ENCODE measurements at places on chromosomes 7 and 10. TPM values are rescaled to one million over a fixed set of nuclear protein-coding genes. Genes with fewer than 3 reads are reported as not detected.
A peak's percentile ranks its signal among the peaks of the same experiment; 100 is the strongest.

DNA sequence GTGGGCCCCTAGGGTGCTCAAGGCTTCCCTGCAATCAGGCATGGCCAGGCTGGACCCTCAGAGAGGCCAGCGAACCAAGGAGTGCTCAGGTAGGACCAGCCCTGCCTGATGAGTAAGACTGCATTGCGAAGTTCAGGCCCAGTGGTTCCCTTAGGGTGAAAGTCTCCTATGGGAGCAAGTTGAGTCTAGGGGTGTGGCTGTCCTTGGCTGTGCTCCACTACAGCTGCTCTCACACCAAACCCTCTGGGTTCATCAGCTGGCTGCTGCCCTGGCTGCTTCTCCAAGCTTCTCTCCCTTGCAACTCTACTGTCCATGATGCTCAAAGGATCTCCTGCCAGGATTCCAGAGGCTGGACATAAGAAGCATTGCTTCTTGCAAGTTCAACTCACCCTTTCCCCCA lies 18.7 kb downstream of the FAM25A start:
- no peak for DNase-seq

DNA sequence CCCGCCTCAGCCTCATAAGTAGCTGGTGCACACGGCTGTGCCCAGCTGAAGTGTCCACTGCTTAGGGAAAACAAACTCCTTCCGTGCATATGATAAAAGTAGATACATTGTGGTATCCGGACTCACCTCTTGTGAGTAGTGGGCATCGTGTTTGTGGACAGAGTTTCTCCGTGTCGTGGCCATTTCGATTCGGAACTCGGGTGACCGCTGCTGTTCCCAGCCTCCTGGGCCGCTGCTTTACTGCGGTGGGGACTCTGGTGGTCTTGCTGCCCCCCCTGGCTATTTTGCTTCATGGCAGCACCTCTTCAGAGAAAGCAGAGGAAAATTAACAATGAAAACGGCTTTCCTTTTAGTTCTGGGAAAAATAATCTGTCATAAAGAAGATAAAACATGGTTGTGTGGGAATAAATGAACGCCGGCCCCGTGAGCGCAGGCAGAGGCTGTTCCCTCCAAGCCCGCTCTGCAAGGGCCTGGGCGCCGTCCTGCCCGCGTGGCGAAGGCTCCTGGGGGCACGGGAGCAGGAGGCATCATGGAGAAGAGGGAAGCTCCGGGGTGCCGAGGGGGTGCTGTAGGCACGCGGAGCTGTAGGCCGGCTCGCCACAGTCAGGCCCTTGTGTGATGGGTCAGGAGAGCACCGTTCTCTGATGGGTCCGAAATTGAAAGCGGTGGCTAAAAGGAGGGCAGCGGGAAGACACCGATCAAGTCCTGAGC lies 107.4 kb downstream of the ACTR3B start:
- no peak for DNase-seq

AKR1C8 gene
- polyA plus RNA-seq: not detected

DNA sequence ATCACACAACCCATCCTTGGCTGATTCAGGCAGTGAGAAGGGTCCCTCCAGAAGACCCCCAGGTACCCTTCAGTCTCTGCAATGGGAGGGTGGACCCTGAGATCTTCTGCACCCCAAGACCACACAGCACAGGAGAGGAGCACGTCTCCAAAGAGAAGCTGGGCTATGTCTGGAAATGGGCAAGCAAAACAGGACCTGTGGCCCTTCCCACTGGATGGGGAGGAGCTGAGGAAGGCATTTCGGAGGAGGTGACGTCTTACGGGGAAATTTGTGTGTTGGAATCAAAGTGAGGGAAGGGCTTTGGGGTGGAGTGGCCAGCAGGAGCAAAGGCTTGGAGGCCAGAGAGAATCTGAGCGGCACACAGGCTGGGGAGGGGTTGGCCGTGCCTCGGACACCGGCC lies 16.5 kb downstream of the GRIFIN start:
- no peak for DNase-seq

OR2A12 gene
- polyA plus RNA-seq: not detected

HOXA11 gene
- 0.11 TPM for polyA plus RNA-seq

GRCh38 chr7:111933609-111934008 lies 272.6 kb downstream of the DOCK4 start:
- no peak for DNase-seq

DNA sequence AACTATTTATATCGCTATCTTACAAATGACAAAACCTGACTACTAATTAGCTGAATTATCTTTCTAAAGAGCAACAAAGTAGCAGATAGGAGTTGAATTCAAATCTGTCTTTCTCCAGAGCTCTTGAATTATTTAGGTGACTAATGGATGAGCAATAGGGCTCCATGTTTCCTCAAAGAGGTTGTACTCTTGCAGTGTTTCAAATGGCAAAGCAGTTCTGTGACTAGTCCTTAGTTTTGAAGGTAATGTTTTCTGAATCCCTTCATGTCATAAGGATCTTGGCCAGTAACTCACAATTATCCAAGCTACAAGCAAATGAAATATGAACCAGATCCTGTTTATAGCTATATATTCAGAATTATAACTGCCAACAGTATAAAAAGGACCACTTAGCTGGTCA lies 999.7 kb downstream of the NRG3 start:
- no peak for DNase-seq

ADCY1 gene
- 2.7 TPM for polyA plus RNA-seq

DNA sequence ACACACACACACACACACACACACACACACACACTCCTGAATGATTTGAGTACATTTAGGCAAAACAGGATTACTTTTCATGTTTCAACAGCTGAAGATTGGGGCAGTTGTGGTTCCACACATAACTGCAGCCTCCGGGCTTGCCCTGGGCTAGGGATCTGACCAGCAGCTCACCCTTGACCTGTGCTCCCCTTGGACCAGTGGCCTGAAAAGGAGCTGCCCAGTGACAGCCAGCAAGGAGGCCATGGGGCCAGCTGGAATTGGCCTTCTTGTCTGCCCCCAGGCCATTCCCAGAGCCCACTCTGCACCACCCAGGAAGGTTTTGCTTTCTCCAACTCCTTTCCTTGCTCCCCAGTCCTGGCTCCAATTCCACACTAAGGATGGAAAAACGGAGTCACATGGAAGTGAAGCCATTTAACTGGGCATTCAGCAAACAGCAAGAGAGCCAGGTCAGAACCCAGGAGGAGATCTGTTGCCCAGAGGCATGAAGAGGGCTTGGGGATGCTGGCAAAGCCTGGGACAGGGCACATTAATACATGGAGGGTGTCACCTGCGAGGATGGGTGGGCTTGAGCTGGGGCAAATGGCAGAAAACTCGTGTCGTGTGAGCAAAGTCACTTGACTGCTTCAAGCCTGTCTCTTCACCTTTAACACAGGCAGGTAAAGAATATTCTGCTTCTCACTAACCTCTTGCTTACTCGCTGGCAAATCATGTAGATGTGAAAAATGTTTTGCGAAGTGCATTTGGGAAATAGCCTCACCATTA lies 61.5 kb upstream of the GDF10 start:
- no peak for DNase-seq

SCART1 gene
- 0.71 TPM for polyA plus RNA-seq

DNA sequence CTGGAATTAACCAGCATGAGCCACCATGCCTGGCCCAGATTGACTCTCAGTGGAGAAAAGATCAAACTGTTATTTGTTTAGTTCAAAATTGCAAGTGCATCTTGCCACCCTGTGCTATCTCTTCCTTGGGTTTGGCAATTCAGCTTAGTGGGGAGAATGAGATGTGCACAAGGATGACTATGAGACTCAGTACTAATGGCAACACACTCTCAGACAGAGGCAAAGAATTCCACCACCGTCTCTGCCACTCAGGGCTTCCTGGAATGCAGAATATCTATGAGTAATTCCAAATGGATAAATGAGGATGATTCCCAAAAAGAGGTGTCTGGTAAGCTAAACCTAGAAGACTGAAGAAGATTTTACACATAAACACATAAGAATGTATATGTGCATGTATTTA lies 525.8 kb downstream of the NRG3 start:
- DNase-seq: no peak

DNA sequence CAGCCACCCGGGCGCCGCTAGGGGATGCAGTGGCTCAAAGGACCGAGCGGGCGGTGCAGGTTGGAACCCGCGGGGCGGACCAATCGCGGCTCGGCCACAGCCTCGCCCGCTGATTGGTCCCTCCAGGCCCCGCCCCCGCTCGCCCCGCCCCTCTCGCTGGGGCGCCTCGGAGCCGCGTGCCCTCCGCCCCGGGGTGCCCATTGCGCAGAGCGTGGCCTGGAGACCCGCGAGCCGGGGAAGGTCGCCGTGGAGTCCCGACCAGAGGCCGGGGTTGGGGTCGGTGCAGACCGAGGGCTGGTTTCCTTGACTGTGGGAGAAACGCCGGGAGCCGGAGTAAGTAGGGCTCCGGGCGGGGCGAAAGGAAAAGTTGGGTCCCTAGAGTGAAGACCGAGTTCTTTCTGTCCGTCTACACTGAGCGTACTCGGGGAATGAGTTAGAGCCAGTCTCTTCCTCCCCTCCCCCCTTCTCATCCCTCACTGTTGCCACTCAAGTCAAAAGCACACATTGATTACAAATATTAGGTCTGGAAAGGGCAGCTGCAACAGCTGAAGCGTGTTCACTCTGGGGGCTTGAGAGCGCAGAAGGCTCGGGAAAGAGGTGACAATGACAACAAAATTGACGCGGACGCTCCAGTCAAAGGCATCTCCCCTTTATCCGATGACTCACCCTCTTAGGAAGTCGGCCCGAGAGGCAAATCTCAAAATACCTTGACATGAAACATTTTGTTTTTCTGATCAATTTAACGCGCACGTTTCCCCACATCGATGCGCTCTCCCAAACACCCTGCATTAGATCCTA lies 843 bp upstream of the GATA3 start:
- DNase-seq: peak; percentile 21

GRCh38 chr7:20312562-20312961 lies 18.1 kb upstream of the ITGB8 start:
- no peak for DNase-seq

- peak; percentile 23 for DNase-seq
These were observed 24.0 kb downstream of the STK32C start for GRCh38 chr10:132283604-132284382.

OPN4 gene
- polyA plus RNA-seq: 0.08 TPM

GRCh38 chr7:157652161-157652953 lies 315.6 kb downstream of the DNAJB6 start:
- no peak for DNase-seq

LRIT1 gene
- not detected for polyA plus RNA-seq

- no peak for DNase-seq
These were observed 50.0 kb downstream of the CALD1 start for GRCh38 chr7:134829380-134829986.

- no peak for DNase-seq
These were observed 167.3 kb downstream of the EGFR start for GRCh38 chr7:55185941-55186609.

USP54 gene
- polyA plus RNA-seq: 27.8 TPM
